Adrenal gland (tissue), 19 donors: ENCODE measurements at places on chromosomes 5 and 9. TPM values are rescaled to one million over a fixed set of nuclear protein-coding genes. Genes with fewer than 3 reads are reported as not detected.

- DNase-seq, result no peak
Measured at GRCh38 chr5:62790348-62790747, 211.7 kb downstream of the LRRC70 start.

DNA sequence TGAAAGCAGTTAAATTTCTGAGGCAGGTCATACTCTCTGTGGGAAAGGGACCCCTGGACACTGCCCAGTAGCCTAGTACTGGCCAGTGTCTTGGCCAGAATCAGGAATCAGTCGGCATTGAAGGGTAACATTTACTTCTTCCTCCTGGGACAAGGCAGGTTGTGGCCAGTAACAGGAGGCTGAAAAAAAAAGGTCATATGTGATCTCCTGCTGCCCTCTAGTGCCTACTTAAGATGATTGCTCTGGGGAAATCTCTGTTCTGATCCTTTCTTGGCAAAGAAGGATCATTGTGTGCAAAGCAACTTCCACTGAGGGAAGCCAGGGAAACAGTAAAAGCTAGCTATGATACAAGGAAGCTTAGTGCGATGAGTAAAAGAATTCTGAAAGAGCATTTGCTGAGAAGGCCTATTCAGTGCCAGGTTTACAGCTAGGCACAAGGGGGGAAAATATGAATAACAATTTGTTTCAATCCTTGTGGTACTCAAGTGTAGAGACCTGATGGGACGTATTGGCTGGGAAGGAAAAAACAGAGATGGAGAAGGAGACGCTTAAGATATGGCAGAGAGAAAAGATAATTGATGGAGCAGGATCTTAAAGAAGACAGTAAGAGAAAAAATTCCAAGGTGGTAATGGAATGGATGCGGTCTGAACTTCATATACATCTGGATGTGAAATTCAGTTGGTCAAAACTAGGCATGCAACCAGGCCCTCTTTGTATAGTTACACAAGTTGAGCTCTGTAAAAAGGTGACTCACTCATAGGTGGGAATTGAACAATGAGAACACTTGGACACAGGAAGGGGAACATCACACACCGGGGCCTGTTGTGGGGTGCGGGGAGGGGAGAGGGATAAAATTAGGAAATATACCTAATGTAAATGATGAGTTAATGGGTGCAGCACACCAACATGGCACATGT is 25.8 kb upstream of the TRIM32 start:
- peak; percentile 37 for DNase-seq

The GPR151 gene
- total RNA-seq, result not detected

The TMEM250 gene
- total RNA-seq, result 36.3 TPM

DNA sequence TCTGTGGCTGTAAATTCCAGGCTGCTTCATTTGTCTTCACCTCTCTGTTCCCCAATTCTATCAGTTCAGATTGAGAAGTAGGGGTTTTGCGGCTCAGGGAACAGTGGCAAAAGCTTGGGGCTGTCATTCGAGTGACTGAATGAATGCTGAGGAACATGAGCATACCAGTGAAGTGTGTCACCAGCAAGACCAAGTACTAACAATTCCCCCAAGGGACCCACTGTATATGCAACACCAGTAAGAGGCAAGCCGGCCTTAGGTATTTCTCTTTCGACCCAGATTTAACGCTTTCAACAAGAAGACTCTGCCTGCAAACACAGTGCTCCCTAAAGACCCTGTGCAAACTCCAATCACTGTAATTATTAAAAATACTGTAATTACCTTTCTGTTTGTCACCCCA is 25.8 kb downstream of the KLHL3 start:
- no peak for DNase-seq

DNA sequence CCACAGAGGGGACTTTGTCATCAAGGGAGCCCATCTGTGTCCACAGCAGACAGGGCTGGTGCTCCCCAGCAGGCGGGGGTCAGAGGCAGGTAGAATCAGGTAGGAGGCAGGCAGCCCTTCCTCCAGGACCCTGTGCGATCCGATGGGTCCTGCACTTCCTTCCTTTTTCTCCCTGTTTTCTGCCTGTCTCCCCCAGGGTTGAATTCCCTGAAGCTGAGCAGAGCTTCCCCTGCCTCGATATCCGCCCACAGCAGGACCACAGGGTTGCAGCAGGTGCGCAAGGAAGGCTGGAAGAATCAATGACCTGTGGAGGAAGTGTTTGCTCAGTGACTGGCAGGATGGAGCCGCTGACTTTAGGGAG is 69.2 kb downstream of the MRPL36 start:
- DNase-seq, result peak; percentile 6

The PCDHA8 gene
- total RNA-seq, result not detected

DNA sequence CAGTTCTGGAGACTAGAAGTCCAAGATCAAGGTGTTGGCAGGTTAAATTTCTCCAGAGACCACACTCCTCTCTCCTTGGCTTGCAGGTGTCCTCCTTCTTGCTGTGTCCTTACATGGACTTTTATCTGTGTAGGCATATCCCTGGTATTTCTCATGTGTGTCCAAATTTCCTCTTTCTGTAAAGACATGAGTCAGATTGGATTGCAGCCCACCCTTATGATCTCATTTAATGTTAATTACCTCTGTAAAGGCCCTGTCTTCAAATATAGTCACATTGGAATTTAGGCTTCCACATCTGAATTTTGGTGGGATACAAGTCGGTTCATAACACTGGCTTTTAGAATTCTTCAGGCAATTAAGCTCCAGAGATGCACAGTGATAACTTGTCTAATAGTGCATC is 322.2 kb upstream of the GRIA1 start:
- no peak for DNase-seq

- no peak for DNase-seq
Measured at GRCh38 chr5:75331095-75332090, 5.6 kb upstream of the HMGCR start.

The PCDHA10 gene
- 1.3 TPM for total RNA-seq

DNA sequence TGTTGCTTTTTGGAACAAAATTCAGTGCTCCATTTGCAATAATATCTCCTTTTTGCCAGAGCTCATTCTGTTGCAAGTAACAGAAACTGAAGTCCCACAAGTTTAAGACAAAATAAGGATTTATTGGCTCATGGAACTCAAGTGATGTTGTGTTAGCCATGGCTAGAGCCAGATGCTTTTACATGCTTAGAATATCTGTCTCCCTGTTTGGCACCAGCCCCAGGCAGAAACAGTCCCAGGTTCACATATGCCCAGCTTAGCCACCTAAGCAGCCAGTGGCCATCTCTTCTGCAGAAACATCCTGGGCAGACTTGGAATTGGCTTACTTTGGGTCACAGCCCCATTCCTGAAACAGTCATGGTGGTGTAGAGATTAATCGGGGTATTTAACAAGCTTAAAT is 540.9 kb upstream of the SGCD start:
- DNase-seq, result no peak

DNA sequence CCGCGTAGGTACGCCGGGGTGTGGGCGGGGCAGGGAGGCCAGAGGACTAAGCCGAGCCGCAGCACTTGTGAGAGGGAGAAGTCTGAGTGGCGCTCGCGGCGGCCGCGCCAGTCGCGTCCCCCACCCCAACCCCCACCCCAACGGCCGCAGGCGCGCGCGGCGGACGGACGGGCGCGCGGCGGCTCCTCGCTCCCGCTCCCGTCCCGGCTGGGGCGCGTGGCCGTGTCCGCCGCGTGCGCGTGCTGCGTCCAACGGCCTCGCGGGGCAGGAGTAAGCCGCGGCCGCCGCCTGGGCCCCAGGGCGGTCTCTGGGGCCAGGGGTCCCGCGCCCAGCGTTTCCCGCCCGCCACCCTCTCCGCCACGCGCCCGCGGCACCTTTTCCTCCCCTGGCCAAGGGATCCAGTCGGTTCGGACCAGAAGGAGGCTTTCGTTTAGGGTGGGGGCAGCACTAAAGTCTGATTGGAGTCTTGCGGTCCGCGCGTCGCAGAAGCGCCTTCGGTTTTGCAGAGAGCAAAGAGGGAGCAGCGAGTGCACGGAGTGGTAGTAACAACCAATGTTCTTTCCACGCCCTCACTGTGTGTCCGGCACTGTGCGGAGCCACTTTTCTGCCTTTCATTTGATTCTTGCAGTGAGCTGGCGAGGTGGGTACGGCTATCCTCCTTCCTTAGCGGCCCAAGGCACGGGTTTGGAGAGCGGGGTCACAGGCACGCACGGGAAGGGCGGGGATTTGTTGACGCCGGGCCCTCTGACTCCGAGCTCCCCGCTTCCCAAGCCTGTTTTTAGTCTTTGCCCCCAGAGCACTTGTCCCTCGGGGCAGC is 483 bp downstream of the G3BP1 start:
- peak; percentile 51 for DNase-seq

- no peak for DNase-seq
Measured at GRCh38 chr5:54471398-54471797, 15.9 kb downstream of the HSPB3 start.

- peak; percentile 70 for DNase-seq
Measured at GRCh38 chr5:169296419-169297143, 4.4 kb downstream of the SLIT3 start.

The SH3PXD2B gene
- total RNA-seq, result 71.2 TPM

The LCN10 gene
- 0.23 TPM for total RNA-seq

DNA sequence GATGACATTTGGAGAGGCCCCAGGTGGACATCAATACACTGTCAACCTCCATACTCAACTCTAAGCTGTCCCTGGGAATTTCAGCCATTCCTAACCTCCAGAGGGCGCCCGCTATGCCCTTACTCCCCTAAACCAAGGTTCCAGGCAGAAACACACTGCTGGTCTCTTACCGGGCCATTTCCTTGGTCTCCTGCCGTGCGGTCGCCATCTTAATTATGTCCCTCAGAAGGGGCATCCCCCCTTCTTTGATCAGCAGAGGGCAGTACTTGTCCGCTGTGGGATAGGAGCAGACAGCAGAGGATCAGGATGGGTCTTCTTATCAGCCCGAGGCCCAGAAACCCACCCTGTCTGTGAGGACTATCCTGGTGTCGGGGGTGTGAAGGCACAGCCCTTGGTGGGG is 9.3 kb upstream of the ZDHHC12 start:
- DNase-seq, result peak; percentile 87

GRCh38 chr5:164359260-164360255 is 854.1 kb downstream of the MAT2B start:
- DNase-seq, result no peak

DNA sequence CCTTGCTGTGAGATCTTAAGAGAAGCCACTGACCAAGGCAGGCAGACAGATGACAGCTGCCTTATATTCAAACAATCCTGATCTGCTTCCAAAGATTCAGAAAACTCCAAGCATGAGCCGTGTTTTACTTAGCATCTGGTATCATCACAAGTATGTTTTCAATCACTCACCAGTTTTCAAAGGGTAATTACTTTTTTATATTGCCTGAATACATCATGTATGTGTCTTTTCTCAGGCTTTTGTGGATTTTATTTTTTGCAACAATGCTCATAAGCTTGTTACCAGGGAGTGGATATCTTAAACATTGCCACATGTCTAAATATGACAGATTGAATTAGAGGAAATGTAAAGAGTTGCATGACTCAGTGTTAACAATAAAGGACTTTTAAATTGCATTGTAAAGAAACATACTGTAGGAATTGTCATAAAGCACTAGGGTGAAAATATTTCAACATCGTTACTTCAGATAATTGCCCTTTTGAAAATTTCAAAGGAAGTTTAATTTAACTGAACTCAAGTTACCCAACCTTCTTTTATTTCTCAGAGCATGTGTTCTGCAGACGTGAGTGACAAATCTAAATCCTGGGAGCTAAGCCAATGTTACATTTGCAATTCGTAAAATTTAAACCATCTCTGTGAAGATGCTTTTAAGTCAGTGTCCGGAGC is 326.1 kb downstream of the PLK2 start:
- DNase-seq, result no peak

DNA sequence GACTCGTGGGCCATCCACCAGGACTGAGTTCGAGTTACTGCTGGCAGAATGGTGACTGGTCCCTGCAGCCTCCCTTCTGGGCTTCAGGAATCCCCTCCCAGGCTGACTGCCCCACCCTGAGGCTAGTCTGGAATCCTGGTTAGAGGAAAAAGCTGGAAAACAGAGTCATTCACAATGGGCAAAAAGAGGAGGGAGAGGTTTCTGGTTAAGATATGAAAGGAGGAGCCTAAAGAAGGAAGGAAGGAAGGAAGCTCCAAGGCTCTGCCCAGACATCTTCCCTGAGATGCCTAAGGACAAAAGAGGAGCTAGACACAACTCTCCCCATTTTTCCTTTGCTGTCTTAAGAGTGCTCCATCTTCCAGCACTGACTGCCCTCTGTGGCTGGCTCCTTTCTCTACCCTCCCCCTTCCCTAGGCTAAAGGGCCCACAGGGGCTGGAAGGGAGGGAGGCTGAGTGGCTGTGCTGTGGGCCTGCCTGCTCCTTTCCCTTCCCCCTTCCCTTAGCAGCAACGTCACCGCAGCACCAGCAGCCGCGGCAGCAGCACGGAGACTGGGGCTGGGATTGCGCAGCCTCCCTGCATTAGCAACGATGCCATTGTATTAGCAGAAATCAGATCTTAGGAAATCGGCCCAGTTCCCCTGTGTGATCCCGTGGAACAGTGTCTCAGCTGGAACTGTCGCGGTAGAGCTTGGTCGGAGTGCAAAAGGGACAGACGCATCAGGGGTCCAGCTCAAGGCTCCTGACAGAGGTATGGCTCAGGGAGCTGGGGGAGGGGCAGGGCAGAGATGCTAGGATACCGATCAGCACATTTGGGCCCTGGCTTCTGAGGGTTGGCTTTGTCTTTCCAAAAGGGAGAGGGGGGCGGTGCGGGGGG is 48.7 kb downstream of the RUSC2 start:
- peak; percentile 67 for DNase-seq

The GABRA6 gene
- not detected for total RNA-seq

GRCh38 chr5:17022296-17022695 is 86.2 kb upstream of the MYO10 start:
- DNase-seq, result no peak

- DNase-seq, result no peak
Measured at GRCh38 chr9:80878556-80878955, 810.8 kb downstream of the TLE1 start.

The IL4 gene
- total RNA-seq, result not detected

The DIPK1B gene
- 2.9 TPM for total RNA-seq

DNA sequence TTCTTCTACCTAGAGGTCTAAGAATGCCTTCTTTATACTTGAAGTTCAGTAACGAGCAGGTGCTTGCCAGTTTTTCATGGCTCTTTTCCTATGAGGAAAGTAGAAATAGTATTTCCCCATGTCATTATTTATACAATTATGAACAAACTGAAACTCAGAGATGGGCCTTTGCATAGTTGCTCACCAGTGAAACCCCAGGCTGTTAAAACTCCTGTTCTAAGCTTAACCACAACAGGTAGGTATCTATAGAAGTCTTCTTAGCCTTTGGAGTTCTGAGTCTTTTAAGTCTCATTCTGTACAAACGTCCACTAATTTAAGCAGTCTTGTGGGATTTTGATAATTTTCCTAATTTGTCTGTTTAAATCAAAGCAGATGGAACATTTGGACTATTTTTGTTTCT is 90.1 kb downstream of the STARD4 start:
- no peak for DNase-seq

DNA sequence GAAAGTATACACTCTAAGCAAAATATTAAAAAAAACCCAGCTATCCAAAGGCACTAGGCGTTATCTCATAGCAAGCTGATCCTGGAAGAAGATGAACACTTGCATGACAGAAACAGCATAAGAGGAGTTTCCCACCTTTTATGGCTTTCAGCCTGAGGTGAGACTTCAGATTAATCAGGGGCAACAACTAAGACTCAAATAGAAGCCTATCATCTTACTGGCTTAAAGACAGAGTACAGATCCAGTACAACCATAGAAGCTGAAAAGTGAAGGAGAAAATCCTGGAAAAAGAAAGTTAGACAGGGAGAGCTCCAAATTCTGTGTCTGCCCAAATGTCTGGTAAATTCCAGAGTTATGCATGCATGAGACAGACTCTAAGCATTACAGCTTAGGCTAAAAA is 360.8 kb upstream of the KCNN2 start:
- DNase-seq, result no peak
